Amniotic stem cell (primary cell): ENCODE measurements at places on chromosomes 11 and 22.

GRCh38 chr11:100469835-100470234, 217.3 kb upstream of the ARHGAP42 start:
- DNase-seq, result no peak

- peak; percentile 20 for DNase-seq
Observed at GRCh38 chr11:92269021-92269420, 44.4 kb downstream of the FAT3 start.

DNA sequence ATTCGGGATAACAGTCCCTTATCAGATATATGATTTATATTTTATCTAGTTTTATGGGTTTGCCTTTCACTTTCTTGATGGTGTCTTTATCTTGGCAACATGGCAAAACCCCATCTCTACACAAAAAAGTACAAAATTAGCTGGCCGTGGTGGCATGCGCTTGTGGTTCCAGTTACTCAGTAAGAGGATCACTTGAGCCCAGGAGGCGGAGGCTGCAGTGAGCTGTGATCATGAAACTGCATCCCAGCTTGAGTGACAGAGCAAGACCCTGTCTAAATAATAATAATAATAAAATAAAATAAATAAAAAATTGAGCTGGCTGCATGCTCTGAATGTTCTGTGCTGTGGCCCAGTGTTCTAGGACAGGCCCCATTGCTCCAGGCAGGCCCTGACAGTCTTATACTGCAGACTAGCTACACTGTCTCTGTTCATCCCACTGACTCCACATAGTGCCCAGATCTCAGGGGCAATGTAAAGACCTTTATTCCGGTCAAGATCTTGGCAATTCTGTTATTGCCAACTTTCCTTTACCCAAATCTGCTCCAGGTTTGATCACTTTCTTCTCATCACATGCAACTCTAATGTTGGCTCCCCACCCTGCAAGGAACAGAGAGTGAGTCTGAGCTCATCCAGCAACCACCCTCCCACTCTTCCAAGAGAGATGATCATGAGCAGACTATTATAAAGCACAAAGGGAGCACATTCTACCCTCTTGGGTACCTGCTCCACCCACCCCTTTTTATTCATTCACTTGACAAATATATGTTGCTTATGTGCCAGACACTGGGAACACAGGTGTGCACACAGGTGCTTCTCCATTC, 8.8 kb downstream of the HSPA8 start:
- DNase-seq, result no peak

GRCh38 chr11:1218256-1218787, 4.5 kb upstream of the MUC5B start:
- no peak for DNase-seq

- no peak for DNase-seq
Observed at GRCh38 chr11:75272821-75273301, 32.3 kb downstream of the TPBGL start.

GRCh38 chr11:78244546-78245255, 56.0 kb downstream of the USP35 start:
- no peak for DNase-seq

DNA sequence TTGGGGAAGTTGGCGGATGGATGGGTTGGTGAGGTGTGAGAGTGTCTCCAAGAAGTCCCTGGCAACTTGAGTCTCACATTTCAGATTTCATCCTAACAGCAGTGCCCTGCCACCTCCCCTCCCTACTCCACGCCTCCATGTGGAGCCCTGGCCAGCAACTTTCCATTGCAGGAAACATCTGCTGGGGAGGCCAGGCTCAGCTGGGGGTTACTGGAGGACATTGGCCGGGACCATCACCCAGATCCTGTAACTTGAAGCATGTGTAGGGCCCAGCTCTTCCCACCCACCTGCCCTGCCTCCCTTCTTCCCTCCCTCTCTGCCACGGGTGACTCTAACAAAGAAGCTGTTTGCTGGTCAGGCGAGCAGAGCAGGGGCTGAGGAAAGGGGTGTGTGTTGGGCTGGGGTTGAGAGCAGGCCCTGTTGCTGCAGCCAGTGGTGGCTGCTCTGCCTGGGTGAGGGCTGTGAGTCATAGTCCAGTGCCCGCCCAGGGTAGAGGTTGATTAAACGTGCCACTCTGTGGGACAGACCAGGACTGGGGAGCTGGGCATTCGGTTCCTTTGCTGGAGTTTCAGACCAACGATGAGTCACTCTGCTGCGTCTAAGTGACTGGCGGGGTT, 64.0 kb downstream of the SCN3B start:
- DNase-seq, result no peak

DNA sequence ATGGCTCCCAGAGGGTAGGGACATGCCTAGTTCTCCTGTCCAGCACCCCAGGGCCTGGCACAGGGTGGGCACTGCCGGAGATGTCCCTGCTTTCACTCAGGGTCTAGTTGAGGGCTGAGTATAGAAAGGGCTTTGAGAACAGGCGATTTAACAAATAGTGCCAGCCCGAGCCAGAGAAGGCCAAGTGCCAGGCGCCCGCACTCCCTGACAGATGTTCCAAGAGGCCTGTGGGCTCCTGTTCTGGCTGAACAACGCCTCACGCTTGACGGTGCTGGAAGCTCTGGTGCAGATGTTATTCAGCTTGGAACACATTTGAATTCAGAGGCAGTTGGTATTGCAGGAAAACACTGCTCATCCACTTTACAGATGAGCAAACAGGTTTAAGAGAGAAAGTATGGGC, 46.5 kb downstream of the NFAM1 start:
- DNase-seq, result no peak

- DNase-seq, result no peak
Observed at GRCh38 chr22:20550851-20551744, 43.7 kb downstream of the MED15 start.

DNA sequence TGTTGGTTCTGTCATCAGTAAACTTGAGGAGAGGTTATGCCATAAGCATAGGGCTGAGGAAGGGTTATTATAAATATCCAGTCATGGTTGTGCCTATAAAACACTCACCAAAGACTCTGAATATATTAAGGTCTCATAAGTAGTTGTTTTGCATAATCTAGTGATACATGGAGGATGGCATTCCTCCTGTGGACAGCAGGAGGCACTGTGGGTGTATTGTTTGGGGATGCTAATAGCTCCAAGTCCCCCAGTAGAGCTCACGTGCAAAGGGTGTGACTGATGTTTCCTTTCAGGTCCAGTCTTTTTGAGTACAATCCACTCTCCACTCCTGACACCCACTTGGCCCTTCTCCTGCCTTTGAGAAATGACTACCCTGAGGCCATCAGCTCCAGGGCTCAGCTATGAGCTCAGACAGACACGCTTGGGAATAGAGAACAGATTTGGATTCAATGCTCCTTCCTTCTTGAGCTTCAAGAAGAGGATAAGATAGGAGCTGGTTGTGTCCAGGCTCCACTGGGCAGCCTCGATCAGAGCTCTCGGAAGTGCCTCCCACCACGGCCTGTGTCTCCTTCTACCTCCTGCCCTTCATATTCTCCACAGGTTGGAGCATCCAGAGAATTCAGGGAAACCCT, 85.2 kb upstream of the IGLL5 start:
- DNase-seq, result no peak

- DNase-seq, result no peak
Observed at GRCh38 chr22:23536821-23537345, 43.2 kb downstream of the IGLL1 start.

DNA sequence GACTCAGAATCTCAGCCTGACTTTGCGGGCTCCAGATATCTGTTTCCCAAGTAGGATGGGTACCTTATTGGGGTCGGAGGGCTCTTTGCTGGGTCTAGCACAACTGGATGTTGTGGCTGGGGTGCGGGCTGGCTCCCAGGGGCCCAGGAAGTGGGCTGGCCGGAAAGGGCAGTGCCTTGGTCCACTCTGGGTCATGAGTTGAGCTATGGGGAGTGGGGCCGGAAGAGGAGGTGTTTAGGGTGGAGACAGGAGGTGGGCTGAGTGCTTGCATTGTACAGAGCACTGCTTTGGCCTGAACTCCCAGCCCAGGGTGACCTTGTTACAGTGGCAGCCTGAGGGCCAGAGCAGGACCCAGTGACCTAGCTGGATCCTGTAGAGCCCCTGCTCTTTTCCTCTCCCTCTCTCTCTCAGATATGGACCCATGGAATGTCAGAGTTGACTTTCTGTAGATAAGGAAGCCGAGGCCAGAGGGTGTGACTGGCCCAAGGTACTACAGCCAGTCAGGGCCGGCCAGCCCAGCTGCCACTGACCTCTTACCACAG, 13.2 kb downstream of the PHLDB1 start:
- no peak for DNase-seq
